NCI-H2081 treated with DMSO at 0.1 percent for 48 hours (cell line): ENCODE measurements at places on chromosomes 1 and 21.
A peak's percentile ranks its signal among the peaks of the same experiment; 100 is the strongest.

DNA sequence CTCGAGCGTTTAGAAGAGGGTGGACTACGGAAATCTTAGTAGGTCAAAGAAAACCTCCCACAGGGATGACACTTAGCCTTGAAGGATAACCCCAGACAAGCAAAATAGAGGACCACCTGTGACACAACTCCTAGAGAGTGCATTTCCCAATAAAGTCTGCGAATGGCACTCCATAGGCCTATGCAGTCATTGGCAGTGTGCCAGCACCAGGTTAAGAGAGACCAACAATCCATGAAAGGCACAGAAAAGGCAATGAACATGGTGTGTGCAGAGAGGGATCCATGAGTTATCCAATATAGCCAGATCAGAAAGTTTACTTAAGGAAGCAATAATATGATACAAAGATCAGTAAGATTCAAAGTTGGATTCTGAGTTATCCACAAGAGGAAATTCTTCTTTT lies 45.2 kb upstream of the FMO2 start:
- no peak for DNase-seq

DNA sequence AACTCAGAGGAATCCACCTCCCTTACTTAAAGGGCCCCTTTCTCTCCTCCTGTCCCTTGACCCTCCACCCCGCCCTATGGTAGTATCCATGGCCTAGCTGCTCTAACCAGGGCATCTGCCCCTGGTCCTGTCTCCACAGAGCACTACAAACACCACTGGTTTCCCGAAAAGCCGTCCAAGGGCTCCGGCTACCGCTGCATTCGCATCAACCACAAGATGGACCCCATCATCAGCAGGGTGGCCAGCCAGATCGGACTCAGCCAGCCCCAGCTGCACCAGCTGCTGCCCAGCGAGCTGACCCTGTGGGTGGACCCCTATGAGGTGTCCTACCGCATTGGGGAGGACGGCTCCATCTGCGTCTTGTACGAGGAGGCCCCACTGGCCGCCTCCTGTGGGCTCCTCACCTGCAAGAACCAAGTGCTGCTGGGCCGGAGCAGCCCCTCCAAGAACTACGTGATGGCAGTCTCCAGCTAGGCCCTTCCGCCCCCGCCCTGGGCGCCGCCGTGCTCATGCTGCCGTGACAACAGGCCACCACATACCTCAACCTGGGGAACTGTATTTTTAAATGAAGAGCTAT lies 1.7 kb downstream of the BTG2 start:
- DNase-seq = no peak

DNA sequence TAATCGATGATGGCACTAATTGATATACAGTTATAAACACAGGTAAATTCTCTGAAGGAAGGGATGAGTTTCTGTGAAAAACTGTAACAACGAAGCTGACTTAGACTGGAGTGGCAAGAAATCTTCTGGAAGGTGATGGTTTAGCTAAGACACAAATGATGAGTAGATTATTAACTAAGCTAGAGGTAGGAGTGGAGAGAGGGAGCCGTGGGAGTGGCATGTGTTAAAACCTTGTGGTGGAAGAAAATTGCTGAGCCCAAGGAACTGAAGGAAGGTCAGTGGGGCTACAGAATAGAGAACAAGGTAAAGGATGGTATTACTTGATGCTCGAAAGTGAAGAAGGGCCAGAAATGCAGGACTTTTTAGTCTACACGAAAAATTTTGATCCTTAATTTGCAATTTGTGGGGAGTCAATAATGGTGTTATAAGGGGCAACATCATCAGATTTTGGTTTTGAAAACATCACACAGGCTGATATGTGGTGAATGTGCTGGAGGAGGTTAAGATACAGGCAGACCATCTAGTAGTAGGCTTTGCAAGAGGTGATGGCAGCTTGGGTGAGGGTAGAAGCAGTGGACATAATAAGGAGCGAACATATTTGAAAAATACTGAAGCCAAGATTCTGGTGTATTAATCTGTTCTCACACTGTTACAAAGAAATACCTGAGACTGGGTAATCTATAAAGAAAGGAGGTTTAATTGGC lies 93.8 kb downstream of the S1PR1 start:
- DNase-seq = no peak

- no peak for DNase-seq
Measured at GRCh38 chr1:4494027-4494426, 160.4 kb upstream of the AJAP1 start.

DNA sequence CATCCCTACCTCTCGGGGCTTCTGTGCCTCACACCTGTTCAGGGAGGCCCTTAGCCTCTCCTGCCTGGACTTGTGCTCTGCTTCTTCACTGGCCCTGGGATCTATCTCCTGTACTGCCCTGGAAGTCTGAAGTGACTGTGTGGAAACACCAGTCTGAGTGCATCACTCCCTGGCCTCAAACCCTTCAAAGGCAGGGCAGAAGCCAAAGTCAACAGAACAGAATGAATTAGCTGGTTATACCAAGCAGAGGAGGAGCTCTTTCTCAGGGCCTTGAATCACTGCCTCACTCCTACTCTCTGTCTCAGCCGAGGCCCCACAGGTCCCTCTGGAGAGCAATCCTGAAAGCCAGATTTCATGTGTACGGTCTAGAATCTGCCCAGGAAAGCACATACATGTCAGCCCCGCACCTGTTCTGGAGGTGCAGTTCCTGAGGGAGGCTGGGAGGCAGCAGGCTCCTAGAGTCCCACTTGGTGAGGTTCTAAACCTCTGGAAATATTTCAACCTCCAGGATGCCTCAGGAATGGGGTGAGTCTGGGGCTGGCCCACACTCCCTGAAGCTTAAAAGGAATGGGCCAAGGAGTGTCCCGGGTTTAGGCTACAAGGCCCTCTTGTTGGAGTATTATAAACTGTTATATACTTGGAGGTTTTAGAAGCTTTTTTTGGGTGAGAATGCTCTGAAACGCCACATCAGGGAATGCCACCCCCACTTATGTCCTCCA lies 98.3 kb downstream of the ABCA4 start:
- DNase-seq = no peak

DNA sequence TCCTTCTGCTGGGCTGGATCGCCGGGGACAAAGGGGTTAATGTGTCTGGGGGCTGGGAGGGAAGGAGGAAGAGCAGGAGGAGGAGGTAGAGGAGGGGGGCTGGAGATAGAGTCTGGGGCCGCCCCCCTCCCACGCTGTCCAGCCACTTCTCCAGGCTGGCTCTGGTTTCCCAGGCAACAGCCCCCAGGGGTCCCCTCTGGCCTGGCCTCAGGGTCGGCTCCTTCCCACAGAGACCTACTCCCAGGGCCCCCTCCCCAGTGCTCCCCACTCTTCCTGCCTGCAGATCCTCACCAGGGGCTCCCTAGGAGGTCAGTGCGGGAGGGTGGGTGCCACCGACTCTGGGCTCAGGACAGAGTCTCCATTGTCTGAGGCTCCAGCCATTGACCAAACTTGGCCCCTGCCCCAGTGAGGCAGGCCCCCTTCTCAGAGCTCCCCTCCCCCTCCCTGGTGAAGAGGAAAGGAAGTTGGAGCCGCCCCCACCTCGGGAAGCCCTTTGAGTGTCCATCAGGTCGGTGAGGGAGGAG lies 34.1 kb downstream of the ARHGEF10L start:
- DNase-seq = no peak

DNA sequence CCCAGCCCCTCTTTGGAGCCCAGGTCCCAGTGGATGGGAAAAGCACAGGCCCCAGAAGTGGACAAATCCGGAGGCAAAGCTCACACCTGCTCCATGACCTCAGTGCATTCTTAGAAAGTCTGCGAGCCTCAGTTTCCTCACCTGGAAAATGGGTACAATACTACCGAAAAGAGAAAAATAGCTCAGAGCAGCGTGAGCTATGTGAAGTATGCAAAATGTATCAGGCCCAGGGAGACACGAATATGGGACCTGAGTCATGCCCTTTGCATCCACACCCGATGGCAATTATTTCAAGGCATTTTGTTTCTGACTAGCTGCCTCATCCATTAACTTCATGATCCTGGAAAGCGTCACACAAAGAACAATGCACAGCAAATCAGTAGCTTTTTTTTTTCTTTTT lies 9.2 kb downstream of the ALDH4A1 start:
- no peak for DNase-seq

DNA sequence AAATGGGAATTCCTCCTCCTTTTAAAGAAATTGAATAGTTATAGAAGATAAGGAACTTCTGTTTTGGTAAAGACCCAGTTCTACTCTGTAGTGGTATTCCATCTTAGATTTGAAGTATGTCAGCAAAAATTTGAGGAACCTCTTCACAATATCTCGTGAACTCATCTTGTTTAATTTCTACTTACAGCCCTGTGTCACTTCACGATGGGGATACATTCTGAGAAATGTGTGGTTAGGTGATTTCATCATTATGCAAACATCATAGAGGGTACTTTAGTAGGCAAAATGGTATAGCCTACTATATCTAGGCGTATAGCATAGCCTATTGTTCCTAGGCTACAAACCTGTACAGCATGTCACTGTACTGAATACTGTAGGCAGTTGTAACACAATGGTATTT lies 36.0 kb downstream of the ALG6 start:
- DNase-seq = no peak

- no peak for DNase-seq
Measured at GRCh38 chr1:46449223-46450159, 40.1 kb upstream of the DMBX1 start.

- no peak for DNase-seq
Measured at GRCh38 chr1:156126630-156127534, 12.4 kb downstream of the LMNA start.

- no peak for DNase-seq
Measured at GRCh38 chr1:160716013-160716412, 4.4 kb upstream of the CD48 start.

- no peak for DNase-seq
Measured at GRCh38 chr1:173937062-173937461, 19.9 kb upstream of the SERPINC1 start.

- no peak for DNase-seq
Measured at GRCh38 chr1:200895801-200896530, 1.3 kb downstream of the INAVA start.

- DNase-seq = no peak
Measured at GRCh38 chr1:221100611-221101010, 221.4 kb downstream of the HLX start.

GRCh38 chr1:60978421-60979357 lies 103.7 kb upstream of the NFIA start:
- DNase-seq = no peak

DNA sequence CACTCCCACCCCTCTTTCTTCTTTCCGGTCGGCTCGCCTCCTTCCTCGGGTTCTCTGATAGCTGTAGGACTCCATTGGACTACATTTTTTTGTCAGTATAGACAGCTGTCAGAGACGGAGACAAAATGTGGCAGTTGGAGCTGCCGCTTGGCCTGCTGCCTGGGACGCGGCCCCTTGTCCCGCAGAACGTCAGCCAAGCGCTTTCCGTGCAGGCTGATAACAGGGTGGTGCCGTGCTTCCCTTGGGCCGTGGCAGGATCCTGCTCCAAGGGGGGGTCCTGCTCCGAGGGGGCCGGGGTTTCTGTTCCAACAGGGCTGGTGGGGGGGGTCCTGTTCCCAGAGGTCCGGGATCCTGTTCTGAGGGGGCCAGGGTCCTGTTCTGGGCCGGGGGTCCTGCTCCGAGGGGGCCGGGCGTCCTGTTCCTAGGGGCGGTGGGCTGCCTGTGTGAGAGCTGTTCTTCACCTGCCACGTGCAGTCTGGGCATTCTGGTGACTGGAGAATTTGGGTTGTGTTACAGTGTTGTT lies 4.9 kb downstream of the SKI start:
- no peak for DNase-seq

- peak; percentile 71 for DNase-seq
Measured at GRCh38 chr1:119647734-119648619, at the start of gene ZNF697. Gene ZNF697 (minus strand): TSS chr1:119648266. CDS start chr1:119626100, 22,166 bp downstream.

- no peak for DNase-seq
Measured at GRCh38 chr1:26970810-26971209, 10.5 kb upstream of the KDF1 start.

DNA sequence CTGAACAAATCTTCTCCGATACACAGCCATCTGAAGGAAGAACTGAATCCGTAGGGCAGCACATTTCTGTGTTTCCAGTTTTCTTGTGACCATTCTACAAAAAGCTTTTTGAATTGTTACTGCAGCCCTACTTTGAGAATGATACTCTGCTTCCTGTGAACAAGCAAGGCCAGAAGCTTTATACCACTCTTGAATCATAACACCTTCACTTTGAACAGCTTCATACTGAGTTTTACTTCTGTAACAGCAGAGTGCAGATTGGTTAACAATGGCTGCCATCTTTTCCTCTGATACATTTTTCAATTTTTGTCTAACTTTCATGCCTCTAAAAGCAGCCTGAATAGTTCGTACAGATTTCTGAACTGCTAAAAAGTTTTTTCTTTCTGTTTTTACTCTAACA lies 33.6 kb upstream of the F13B start:
- no peak for DNase-seq

GRCh38 chr21:34754690-34755647 lies 86.2 kb downstream of the CLIC6 start:
- DNase-seq = no peak

DNA sequence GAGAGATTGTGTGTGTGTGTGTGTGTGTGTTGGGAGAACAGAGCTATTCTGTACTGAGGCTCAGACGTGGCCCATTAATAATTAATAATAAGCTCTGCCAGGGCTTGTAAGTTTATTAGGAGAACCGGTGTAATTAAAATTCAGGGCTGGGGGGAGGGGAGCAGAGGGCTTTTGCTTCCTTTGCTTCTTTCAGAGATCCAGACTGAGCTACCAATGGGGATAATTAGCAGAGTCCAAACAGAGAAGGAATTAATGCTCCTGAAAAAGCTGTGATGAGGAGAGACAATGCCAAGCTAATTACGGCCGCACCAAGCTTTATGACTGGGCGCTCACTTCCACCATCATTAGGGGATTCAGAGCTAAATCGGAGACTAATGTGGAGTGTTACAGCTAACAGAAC lies 4.5 kb downstream of the SYT6 start:
- no peak for DNase-seq

GRCh38 chr1:26690576-26691031 lies 5.2 kb upstream of the ARID1A start:
- DNase-seq = no peak

DNA sequence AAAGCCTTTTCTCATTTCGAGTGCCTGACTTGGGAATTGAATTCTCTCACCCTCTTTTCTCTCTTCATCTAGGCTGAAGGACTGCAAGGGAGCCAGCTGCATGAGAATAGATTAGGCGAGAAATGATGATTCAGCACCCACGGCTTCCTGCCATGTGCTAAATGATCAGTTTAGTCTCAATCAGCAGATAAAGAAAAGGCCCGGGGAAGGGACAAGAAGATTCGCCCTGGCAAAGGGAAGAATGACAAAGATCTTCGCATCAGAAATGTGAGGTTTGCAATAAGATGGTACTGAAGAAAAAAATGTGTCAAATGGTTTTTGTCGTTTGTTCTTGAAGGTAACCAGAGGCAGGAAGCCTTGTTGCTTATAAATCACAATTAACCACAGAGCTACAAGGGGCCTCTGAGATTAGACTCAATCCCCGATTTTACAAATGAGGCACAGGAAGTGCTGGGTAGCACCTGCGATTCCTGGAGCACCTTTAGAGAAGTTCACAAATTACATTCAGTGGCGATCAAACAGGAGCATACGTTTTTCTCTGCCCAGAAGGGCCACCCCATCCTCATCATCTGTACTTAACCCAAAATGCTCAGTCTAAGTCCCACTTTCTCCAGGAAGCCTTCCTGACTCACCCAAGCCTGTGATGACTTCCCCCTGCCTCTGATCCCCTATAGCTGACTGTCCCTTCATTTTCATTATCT lies 183.4 kb downstream of the ZNF281 start:
- DNase-seq = no peak
